ENCODE measurements at places on chromosomes 11 and 22.

DNA sequence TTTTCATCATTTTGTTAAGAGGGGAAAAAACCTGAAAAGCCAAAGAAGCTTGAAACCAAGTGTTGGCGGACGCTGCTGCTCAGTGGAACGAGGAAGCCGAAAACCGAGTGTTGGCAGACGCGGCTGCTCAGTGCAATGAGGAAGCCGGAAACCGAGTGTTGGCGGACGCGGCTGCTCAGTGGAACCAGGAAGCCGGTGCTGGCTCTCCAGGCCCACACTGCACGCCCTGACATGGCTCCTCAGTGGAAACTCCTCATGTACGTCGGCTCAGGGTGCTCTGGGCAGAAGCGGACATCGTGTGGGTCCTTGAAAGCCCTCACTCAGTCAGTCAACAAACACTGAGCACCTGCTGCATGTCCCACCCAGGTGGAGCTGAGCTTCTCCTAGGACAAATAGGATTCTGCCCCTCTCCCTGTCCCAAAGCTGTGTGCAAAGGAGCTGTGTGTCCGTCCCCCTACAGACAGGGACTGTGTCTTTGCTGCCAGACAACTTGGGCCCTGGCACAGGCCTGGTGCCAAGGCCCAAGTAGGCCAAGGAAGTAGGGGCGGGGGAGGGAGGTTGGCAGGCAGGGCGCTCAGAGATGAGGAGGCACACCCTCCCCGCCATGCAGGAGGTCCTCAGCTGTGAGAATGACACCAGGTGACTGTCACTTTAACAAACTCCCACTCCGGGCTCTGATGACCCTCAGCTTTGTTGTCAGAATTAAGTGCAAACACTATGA lies 37.3 kb downstream of the PHF21B start:
- DNase-seq, result peak; percentile 24

GRCh38 chr11:24514219-24514594 lies 17.4 kb downstream of the LUZP2 start:
- DNase-seq, result no peak

DNA sequence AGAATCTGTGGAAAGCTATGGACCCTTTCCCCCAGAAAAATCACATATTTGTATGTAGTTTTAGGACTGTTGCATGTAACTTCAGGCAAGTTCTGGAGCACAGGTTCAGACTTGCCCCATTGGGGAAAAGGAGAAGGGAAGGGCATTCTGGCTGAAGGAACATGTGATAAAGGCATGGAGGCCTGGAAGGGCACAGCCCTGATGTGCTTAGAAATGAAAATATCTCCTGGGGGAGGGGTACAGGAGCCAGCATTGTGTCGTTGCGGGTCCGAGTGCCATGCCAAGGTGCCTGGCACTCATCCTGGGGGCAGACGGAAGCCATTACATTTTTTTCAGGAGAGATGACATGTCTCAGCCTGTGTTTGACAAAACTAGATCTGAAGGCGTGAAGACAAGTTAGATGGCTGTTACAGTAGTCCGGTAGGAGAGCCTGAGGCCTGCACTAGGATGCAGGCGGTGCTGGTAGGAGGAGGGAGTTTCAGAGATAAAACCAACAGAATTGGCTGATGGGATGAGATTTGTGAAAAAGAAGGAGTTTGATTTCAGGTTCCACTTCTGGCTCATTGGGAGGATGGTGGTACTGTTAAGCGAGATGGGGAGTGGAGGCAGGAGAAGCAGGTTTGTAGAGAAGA lies 96.9 kb downstream of the TEAD1 start:
- DNase-seq, result no peak

DNA sequence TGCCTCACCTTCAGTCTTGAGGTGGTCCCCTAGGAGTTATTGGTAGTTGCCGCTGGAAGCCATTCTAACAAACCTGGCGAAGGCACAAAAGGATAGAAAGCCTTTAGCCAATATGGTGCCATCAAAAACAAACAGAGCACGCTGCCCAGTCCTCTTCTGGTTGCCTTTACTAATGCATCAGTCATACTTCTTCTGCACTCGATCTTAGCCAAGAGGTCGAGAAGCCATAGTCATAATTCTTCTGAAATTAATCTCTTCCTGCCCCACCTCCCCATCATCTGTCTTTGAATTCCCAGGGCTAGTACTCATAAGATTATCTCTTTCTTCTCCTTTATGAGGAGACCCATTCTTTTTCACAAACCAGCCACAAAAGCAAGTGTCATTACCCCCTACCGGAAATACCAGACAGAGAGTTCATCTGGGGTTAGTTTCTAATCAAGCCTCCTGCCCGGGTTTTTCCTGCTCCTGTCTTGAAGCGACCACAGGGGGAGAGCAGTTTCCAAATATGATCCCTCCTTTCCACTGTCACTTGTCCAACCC lies 21.4 kb upstream of the EHF start:
- no peak for DNase-seq

DNA sequence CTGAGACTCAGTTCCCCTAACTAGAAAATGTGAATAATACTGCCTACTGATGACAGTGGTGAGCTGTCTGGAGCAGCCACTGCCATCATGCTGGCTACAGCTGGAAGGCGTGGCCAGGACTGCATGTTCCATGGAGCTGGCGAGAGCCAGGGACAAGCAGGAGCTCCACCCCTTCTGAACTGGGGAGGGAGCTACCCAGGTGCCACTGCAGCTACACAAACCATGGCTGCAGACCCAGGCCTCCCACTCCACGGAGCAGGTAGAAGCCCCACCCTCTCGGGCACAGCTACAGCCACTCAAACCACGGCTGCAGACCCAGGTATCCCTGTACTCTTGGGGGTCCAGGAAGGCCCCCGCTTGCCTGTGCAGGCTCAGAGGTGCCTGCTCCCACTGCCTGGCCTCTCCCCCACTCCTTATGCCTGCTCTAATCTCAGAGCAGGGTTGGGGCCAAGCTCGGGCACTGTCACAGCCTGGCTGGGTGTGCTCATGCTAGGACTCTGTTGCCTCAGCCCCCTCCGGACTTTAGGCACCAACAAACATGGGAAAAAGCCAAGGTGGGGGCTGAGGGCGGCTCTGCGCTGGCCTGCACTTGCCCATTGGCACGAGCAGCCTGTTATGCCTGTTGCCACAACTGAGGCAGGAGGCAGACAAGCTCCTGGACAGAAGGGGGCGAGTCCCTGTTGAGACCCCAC lies 51.7 kb downstream of the RAB30 start:
- DNase-seq, result no peak

DNA sequence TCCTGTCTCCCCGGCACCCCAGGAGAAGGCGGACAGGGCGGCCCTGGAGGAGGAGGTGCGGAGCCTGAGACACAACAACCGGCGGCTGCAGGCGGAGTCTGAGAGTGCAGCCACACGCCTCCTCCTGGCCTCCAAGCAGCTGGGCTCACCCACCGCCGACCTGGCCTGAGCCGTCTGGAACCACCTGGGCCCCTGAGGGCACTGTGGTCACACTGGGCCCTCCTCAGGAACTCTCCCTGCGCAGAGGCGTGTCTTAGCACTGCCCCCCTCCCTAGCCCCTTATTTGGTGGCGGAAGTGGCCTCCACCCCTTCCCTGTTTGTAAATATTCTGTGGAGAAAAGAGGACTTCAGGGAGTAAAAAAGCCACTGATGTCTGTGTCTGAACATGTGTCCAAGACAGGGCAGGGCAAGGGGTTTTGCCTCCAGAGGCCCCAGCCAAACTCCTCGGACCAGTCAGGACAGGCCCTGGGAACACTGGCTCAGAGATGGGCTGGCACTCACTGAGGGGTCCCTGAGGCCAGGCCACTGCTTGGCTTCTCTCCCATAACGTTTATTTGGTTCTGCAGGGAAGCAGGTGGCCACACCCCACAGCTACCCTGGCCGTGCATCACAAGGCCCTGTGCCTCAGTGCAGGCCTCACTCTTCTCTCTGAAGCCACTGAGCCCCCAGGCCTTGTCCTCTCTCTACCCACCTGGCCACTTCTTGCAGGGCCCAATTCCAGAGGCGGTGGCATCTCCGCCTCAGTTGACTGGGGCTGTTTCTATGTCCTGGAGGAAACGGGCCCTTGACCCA lies 12.0 kb downstream of the RELA start:
- no peak for DNase-seq

GRCh38 chr11:114058026-114058706 lies 1.3 kb upstream of the ZBTB16 start:
- DNase-seq, result no peak

- peak; percentile 26 for DNase-seq
These were observed 92.7 kb downstream of the COMMD9 start for GRCh38 chr11:36196411-36196998.

DNA sequence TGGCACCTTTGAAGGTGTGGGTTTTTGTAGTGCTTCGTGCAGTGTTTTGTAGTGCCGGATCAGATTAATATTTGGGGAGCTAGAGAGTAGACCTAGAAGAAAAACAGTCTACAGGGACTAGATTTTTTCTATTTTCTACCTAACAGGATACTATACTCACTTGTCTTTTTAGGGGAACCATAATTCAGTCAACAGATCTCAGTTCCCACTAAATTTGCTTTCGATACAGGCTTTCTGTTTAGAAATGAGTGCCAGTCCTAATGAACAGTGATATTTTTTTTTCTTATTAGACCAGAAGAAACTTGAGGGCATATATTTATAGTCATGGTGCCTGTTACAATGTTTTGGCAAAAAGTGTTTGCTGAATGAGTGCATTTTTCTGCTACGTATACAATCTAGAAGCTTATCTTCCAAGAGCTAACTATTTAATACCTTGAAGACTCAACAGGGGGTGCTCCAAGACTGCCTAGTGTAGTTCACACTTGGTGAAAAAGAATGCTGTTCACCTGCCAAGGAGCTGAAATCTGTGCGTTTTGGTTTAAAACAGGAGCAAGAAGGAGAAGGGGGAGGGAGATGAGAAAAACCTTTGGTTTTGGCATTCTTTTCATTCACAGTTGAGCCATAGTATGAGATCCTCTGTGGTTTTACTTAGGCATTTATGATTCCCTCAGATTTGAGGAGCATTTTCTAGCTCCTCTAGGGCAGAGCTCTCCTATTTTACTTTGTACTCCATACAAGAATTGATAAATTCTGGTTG lies 44.9 kb upstream of the VSTM5 start:
- DNase-seq, result peak; percentile 45

GRCh38 chr11:134657631-134658030 lies 245.6 kb upstream of the B3GAT1 start:
- no peak for DNase-seq

DNA sequence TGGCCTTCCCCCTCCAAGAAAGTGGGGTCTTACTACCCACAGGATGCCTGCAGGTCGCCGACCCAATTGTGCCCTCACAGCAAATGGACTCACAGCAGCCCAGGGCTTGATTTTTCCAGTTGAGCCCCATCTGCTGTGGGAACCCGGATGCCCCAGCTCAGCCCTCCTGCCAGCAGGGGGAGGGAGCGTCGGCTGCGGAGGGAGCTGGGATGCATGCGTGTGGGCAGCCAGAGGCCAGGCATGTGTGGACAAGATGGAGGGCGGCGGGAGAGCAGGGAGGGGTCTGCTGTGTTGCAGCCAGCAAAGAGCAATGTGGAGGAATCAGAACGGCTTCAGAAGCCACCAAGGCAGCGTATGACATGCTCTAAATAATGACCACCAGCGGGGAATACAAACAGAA lies 41.0 kb upstream of the EIF3D start:
- DNase-seq, result no peak

DNA sequence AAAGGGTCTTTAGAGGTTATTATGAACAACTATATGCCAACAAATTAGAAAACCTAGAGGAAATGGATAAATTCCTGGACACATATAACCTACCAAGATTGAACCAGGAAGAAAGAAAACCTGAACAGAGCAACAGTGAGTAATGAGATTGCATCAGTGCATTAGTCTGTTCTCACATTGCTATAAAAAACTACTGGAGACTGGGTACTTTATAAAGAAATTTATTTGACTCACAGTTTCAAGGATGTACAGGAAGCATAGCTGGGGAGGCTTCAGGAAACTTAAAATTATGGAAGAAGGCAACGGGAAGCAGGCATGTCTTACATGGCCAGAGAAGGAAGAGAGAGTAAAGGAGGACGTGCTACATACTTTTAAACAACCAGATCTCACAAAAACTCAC lies 70.8 kb upstream of the GNAZ start:
- DNase-seq, result no peak

DNA sequence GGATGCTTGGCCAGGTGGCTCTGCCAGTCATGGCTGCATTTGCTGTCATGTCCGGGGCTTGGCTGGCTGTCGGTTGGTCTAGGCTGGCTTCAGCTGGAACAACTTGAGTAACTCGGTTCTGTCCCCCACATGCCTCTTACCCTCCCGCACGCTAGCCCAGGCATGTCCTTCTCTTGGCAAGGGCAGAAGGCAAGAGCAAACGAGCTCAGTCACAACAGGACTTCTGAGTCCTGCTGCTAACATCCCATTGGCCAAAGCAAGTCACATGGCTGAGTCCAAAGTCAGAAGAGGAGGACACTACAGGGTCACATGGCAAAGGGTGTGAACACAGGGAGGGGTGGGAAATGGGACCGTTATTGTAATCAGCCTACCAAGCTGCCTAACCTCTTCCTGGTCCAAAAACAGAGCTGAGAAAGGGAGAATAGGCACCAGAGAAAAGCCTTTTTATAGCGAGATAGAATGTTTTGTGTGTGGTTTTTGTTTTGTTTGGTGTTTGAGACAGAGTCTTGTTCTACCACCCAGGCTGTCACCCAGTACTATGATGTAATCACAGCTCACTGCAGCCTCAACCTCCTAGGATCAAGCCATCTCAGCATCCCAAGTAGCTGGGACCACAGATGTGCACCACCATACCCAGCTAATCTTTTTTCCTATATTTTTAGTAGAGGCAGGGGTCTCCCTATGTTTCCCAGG lies 81.9 kb downstream of the MN1 start:
- DNase-seq, result no peak

DNA sequence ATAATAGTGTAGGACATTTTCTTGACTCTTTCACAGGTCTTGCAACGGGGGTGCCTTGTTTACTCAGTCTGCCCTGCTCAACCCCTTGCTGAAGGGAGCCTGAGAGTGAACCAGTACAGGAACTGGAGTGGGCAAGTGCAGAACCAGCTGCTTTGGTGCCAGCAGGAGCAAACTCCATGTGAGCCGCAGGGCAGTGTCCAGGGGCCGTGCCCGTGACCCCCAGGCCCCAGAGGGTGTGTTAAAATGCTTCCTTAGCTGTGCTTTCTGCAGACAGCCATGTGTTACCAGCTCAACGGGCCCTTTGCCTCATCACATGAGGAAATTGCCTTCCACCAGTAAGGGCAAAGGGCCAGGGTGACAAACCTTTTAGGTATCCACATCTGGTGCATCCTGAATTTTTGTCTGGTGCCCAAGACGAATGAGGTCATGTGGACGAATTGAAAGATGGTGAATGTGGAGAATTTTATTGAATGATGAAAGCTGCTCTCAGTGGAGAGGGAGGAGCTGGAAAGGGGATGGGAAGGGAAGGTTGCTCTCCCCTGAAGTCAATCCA lies 53.6 kb upstream of the OR5D13 start:
- DNase-seq, result no peak

DNA sequence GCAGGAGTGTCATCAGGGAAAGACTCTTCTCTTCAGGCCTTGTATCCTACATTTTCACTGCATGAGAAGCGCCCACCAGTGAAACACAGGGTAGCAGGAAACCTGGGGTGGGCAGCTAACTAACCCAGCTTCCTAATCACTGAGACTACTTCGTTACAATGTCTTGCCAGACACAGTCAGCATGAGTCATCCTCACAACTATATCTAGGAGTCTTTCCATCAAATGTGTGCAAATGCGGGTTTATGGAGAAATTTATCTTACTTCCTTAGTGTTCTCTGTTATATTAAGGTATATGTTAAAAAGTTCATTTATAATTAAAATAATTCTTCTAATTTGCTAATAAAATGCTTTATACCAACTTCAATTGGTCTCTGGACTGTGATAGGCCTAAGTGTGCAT lies 79.9 kb upstream of the RAB1B start:
- DNase-seq, result no peak
